GDM1 (cell line): ENCODE measurements at places on chromosomes 13 and 19.

DNA sequence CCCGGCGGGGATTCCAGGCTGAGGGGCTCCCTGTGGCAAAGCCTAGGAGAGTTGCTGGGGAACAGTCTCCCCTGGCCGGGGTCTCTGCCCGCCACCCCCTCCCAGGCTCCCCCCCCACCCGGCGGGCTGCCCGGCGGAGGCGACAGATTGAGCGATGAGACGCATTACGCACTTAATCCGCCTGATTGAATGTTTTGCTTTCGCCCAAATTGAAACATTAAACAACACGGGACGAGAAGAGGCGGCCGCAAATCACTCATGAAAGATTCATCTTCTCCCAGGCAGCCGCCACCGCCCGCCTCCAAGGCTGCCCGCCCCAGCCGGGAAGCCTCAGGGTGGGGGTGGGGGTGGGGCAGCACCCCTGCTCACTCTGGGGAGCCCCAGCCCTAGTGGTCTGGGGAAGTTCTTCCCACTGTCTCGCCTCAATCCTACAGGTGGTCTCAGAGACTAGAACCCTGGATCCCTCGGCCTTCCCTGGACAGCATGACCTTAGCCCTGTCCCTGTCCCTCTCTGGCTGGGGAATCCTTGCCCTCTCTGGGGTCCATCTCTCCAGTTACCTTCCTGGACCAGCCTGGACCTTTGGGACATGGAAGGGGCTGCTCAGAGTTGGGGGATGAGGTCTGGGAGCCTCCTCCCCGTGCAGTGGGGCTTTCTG, 7.6 kb upstream of the ERFL start:
- DNase-seq, result no peak

- DNase-seq, result no peak
These were observed 3.8 kb downstream of the GJB2 start for GRCh38 chr13:20188667-20189553.

DNA sequence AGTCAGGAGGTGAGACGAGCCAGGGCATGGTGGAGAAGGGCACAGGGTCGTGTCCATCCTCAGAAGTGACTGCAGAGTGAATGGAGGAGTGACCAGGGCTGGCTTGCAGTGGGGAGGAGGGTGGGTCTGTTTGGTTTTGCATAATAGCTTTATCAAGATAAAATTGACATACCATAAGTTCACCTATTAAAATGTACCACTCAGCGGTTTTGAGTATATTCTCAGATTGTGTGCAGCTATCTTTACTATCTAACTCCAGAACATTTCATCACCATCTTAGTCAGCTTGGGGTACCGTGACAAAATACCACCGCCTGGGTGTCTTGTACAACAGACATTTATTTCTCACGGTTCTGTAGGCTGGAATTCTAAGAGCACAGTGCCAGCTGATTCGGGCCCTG, 13.2 kb downstream of the ZNF8 start:
- no peak for DNase-seq

- DNase-seq, result no peak
These were observed 4.6 kb downstream of the STARD13 start for GRCh38 chr13:33280923-33281322.

- DNase-seq, result peak; percentile 14
These were observed 21.2 kb upstream of the TOMM40 start for GRCh38 chr19:44869733-44870470.

DNA sequence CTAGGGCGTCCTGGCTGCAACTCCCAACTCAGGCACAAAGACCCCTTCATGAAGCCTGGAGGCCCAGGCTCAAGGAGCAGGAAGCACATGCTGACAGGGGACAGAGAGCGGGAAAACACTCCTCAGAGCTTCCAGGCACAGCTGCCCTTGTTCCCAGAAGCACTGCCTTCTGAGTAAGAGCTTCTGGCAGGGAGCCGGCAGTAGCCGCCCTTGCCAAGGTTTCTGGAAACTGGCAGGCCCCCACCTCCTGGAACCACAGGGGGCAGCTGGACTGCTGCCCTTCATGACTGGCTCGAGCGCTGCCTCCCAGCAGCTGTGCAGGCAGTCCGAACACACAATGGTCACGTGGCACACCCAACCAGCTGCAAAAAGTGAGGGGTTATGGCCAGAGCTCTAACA, 33.6 kb upstream of the EPHX3 start:
- DNase-seq, result no peak

DNA sequence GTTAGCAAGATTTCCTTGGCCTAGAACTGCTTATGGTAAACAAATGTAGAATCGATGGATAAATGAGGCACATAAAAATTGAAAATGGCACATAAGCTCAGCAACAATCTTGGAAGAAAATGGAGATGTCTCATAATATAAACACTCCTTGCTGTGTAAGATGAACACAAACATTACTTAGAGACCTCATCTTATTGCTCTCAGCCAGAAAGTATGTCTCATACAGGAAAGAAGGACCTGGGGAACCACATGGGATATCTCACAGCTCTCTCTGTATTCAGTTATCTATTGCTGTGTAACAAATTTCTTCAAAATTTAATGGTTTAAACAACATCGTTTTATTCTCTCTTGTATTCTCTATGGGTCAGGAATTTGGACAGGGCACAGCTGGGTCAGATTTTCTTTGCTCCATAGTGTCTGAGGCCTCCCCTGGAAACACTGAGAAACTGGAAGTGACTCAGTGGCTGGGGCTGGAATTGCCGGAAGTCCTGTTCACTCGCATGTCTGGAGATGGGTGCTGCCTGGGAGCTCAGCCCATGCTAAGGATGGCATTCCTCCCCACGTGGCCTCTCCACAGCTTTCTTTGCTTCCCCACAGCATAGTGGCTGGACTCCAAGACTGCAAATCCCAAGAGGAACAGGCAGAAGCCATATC, 105.1 kb downstream of the NUFIP1 start:
- DNase-seq, result no peak

DNA sequence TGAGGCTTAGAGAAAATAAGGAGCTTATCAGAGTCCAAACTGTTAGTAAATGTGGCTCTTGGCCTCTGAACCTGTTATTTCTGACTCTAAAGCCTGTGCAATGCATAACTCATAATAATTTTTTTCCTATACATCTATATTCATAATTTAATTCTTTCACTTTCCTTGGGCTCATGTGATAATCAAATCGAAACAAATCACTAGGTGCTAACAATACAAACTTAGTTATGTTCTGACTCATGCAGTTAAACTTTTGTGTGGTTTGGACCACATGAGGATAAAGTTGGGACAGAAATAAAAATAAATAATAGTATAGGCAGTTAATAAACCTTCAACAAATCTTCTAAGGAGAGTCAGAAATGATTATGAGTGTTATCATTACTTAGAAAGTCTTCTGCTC, 1629.0 kb downstream of the OLFM4 start:
- no peak for DNase-seq
